ENCODE measurements at places on chromosomes 4 and X.

- no peak for DNase-seq
These were observed 326.4 kb downstream of the PPP3CA start for GRCh38 chr4:101020956-101021355.

- no peak for DNase-seq
These were observed 19.4 kb downstream of the MAN2B2 start for GRCh38 chr4:6594341-6594740.

DNA sequence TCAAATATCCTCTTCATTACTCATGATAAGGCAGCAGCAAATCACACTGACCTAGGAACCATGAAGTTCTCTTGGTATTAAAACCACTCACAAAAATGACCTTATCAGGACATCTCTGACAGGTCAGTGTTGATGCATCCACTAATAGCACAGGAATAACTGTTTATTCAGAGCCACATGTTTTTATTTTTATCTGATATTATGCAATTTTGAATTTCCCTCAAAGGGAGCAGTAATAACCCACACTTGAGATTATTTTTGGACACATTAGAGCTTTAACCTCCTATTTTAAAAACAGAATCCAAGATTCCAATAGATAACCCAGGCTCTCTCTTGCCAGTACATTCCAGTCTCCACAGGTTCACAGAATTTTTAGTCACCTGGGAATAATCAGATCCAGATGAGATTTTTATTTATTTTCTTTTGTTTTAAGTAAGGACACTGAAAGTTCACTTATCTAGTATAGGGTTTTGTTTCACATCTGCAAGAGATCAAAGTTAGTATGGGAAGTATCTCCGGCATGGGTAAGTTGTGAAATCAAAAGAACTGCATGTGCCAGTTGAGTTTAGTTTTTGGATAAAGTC is 36.3 kb upstream of the MYOZ2 start:
- DNase-seq = no peak

DNA sequence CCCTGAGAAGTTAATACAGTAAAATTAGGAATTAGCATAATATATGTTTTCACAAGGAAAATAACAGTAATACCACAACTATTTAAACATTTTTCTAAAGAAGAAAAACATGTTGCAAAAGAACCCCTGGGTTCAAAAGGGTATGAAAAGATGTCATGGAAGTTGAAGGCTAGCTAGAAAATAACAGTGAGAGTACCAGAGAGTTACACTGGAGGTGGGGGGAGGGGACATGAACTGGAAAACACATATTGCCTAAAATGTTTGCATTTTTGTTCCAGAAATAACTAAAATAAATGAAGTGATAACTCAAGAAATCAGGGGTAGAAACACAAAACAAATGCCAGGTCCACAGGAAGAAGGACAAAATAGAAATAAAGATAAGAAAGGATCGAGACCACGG is 336.6 kb upstream of the MAD2L1 start:
- DNase-seq = no peak

DNA sequence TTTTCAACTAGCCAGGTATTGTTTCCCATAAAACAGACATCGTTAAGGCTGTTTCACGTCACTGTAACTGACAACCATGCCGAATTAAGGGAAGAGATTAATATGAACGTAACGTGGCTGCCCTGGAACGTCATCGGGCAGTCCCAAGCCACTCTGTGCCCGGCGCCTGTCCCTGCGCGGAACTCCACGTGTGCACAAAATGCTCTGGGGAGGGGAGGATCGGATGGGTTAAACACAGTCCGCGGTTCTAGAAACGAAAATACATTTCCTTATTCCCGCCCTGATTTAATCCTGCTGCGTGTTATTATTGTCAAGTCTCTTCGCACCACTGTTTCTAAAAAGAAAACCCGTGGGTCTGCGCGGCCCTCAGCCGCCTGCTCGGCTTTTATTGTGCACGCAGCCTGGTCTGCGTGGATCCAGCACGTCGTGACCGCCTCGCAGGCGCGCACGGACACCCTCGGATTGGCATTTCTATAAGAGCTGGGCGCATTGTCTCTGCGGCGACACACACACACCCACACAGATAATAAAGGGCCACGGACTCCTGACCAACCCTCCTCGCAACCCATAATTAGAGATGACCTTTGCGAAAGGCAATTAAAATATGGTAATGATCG is 69.6 kb upstream of the BCOR start:
- DNase-seq = no peak

GRCh38 chr4:38562751-38563198 is 101.2 kb upstream of the KLF3 start:
- no peak for DNase-seq

Measured in GF-D8 (cell line).